Urothelium cell line (cell line): ENCODE measurements at places on chromosomes 5 and 9.

GRCh38 chr5:101123363-101123762 lies 220.3 kb upstream of the ST8SIA4 start:
- no peak for DNase-seq

GRCh38 chr5:35194635-35195471 lies 35.4 kb downstream of the PRLR start:
- no peak for DNase-seq

DNA sequence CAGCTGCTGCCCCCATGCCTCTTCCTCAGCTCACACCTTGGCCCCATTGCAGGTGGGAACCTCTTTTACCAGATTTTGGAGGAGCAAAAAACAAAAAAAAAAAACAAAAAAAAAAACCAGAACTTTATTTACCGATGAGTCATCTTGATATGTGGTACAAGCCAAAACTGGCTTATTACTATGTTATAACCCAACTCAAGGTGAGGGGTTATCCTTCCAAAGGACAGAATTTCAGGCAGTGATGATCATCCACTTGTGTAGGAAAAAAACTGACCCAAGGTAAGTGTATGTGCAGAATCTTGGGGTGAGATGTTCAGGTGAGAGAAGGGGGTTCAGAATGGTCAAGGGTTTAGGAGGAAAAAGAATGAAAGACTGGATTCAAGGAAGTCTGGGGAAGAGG lies 142.6 kb upstream of the FST start:
- DNase-seq = peak; percentile 21

GRCh38 chr9:70923961-70924360 lies 197.5 kb downstream of the TRPM3 start:
- no peak for DNase-seq

DNA sequence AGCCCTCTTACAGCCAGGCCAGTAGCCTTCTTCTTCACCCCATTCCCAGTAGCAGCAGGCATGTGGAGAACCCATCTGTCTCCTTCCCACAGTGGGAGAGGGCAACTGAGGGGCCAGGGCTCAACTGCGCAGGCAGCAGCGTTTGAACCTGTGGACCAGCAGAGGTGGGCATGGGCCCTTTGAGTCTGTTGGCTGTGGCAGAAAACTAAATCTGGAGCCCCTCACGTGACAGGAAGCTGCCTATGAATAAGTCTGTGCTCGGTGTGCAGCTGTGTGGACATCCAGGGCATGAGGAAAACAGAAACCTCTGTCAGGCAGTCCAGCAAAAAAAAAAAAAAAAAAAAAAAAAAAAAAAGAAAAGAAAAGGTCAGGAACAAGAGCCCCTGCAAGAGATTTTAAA lies 189.2 kb upstream of the NR3C1 start:
- no peak for DNase-seq

DNA sequence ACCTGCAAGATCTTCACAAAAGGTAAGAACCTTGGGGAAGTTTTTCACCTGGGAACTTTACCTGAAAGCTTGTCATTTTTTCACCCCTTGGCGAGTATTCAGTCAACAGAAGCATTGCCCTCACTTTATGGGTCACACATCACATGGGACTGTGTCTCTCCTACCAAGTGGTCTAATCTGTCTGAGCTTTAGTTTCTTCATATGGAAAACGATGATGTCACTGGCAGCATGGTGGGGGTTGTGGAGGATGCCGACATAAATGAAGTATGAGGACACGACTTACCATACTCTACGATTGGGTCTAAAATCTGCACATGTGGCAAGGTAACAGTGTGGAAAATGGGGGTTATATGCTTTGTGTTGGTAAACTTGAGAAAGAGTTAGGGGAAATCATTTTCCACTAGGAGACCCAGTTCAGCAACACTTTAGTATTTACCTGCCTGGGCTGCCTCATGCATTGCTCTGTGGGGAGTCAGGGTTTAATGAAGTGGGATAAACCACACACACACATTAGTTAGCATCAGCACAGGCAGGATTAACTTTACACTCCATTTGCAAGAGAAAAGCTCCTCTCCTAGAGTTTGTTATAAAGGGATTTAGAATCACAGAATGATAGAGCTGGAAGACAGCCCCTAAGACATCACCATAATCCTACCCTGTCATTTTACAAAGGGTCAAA lies 19.8 kb upstream of the PAX5 start:
- no peak for DNase-seq

DNA sequence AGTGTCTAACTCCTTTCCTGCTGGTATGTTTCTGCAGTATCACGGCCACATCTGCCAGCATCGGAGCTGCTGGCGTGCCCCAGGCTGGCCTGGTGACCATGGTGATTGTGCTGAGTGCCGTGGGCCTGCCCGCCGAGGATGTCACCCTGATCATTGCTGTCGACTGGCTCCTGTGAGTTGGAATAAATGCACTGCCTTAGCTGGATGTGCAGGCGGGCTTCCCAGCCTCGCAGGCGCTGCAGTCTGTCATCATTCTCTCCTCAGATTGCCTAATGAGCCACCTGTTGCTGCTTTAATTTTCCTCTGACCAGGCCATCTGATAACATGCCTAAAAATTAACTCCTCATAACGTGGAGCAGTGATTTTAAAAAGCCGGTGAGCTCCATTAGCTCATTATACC lies 79.1 kb upstream of the PLPP6 start:
- no peak for DNase-seq

DNA sequence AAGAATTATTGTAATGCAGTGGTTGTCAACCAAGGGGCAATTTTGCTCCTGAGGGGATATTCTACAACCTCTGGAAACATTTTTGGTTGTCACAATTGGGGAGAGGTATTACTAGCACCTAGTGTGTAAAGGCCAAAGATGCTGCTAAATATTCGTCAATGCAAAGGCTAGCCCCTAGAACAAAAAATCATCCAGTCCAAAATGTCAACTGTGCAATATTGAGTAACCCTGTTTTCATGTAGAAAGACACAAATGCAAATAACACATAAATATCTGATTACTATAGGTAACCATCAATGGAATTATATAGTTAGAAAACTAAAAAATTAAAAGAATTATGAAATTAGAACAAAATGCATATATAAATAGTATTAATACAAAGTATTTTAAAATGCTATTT lies 26.1 kb downstream of the RNF145 start:
- no peak for DNase-seq

GRCh38 chr9:71797266-71797665 lies 29.0 kb upstream of the CEMIP2 start:
- no peak for DNase-seq

GRCh38 chr5:173672891-173673290 lies 56.4 kb upstream of the BOD1 start:
- DNase-seq = no peak

DNA sequence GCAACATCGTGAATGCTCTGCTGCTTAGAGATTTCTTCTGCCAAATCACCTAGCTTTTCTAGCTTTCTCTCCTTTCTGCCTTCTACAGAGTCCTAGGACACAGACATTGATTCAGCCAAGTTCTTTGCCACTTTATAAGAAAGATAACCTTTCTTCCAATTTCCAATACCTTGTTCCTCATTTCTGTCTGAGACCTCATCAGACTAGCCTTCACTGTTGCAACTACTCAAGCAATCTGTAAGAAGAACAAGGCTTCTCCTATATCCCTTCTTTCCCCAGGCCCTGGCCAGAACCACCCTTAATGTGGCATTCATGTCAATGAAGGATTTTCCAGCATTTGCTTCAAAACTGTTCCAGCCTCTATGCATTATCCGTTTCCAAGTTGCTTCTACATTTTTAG lies 24.3 kb downstream of the FBXO10 start:
- no peak for DNase-seq

DNA sequence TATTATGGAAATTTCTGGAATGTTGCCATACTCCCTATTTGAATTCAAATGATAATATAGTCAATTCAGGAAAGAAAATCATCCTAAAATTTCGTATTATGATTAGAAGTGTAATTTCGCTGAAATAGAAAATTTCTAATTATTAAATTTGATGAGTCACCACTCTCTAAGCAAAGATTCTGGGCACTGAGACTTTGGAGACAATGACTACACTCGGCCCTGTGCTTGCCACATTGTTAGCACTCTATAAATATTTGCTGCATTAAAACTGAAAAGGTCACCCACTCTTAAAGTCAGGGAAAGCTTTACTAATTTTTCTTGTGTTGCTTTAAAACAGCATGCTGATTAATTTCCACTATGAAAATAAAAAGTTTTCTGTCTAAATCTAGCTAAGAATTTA lies 240.3 kb downstream of the TLE4 start:
- DNase-seq = peak; percentile 14
